ENCODE measurements at places on chromosomes 6 and 20.

DNA sequence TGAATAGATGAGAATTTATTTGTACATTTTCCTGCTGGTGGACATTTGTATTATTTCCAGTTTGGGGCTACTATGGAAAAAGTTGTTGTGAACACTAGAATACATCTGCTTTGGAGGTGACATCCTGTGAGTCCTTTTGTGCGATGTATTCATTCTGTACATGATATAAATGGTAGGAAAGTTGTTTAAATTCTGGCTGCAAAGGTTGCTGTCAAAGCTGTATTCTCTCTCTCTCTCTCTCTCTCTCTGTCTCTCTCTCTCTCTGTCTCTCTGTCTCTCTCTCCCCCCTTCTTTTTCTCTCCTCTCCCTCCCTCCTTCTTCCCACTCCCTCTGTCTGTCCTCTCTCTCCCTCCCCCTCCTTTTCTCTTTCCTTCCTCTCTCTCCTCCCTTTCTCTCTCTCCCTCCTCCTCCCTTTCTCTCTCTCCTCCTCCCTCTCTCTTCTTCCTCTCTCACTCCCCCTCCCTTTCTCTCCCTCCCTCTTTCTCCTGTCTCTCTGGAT, 25.3 kb downstream of the SLC13A3 start:
- DNase-seq: no peak

GRCh38 chr6:150654608-150655007, 54.9 kb downstream of the PLEKHG1 start:
- DNase-seq: no peak

- no peak for DNase-seq
Measured at GRCh38 chr20:50546729-50547314, 36.6 kb downstream of the PTPN1 start.

GRCh38 chr6:7461416-7461815, 71.8 kb downstream of the RIOK1 start:
- DNase-seq: no peak

- no peak for DNase-seq
Measured at GRCh38 chr20:37480919-37481318, 40.1 kb upstream of the NNAT start.

- DNase-seq: no peak
Measured at GRCh38 chr20:37566590-37567330, 39.1 kb upstream of the BLCAP start.

- no peak for DNase-seq
Measured at GRCh38 chr6:46882645-46883044, 39.1 kb downstream of the ADGRF5 start.

GRCh38 chr6:135030056-135030473, 24.6 kb downstream of the HBS1L start:
- no peak for DNase-seq

DNA sequence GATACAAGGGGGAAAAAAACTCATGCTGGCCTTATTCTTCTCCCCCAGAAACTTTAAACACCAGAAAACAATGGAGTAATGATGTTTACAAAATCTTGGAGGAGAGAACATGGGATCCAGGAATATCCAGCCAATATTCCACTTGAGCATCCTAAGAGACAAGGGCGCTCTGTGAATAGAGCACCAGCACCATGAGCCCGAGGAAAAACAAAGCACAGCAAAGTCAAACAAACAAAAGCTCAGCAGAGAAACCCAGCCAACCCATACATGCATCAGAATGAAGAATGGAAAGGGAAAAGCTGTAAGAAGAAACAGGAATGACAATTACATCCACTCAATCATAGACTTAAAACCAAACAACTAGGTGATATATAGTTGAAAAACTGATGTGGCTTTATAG, 4.6 kb upstream of the NAA20 start:
- no peak for DNase-seq

DNA sequence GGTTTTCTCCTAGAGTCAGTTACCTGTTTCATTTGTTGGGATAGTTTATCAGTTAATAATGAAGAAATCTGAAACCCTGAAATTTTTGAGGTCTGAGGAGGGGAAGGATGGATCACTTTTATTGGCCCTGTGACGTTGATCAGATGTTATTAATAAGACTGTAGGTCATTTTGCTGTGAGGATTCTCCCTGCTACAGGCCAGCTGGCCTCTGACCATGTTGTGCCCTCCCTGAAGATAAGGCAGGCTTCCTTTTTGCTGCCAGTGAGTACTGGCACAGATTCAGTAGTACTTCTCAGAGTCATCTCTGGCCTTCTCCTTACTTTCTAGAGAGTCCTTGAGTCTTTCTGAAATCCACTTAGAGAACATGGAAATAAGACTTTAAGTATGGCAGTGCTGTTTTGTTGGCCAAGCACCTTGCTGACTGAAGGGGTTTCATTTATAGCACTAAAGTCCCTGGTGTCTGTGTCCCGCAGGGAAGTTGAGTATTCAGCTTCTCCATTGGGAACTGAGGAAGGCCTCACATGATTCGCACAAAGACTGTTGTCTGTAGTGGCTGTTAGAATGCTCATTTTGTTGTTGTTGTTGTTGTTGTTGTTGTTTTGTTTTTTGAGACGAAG, 202.6 kb downstream of the DTNBP1 start:
- DNase-seq: no peak

GRCh38 chr20:19274412-19275015, 62.1 kb downstream of the SLC24A3 start:
- no peak for DNase-seq

DNA sequence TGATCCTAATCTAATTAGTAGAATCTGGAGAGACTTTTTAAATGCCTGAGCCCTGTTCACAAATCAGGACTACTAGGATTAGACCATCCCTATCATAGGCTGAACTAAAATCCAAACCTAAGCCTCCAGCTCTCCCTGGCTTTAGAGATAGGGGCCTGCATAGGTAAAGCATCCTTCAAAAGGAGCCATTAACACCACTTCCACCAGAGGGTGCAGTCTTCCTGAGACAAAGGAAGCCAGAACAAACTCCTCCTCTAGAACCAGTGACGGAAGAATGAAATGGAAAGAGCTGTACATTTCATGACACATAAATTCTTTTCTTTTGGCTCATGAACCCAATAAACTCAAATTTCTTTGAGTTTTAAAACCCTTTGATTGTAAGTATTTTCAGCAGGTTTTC, 291.2 kb upstream of the ADGRB3 start:
- peak; percentile 35 for DNase-seq

DNA sequence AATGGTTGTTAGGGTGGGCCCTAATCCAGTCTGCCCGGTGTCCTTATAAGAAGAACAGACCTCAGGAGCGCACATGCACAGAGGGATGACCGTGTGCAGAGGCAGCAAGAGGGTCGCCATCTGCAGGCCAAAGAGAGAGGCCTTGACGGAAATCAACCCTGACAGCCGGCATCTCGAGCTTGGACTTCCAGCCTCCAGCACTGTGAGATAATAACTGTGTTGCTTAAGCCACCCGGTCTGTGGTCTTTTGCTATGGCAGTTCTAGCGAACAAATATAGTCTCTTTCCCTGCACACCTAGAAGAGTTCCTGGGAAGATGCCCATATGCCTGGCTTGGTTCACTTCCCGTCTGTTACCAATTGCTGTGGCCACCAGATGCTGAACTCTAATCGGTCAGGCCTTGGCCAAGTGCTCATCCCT, 35.3 kb upstream of the PTGIS start:
- DNase-seq: no peak

DNA sequence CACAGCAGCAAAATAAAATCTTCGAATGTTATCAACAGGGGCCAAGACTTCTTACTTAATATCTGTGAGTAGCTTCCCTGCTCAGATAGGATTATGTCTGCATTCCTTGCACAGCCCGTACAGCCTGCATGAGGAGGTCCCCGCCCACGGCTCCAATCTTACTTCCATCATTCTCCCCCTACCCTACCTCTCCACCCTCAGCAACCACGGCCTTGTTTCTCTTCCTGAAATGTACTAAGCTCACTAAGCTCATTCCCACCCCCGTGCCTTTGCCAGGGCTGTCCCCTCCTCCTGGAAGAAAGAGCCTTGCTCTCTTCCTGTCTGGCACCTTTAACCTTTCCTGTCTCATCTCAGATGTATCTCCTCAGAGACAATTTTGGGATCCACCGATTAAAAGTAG, 120.4 kb downstream of the BCAS1 start:
- DNase-seq: no peak

DNA sequence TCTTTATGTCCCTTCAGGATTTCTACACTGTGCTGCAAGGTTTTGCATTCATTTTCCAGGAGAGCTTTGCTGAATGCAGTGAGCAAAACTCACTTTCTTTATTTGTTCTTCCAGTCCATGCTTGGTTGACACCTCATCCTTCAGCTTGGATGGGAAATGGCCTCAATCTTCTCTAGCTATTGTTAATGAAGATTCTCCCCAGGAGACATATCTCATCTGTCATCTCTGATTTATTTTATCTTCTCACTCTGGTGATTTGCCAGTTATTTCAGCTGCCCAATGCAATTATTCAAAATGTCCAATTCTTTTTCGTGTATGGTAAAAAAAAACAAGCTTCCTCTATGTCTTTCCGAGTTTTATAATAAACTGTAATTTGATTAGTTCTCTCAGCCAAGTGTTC, 77.9 kb upstream of the PAK5 start:
- DNase-seq: no peak

DNA sequence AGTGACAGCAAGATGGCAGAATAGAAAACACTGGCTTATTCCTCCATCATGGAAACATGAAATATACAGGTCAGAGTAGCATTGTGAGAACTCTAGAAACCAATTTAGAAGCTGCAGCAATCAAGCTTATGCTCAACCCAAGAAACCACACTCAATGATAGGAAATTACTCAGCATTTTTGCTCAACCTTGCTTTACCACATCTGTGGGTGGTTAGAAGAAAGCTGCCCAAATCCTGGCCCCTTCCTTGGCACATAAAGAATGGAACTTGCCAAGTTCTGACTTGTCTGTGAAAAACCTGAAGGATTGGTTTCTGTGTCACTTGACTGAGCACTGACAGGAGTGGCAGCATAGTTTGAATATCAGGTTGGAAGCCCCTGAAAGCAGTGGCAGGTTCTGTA, 108.0 kb upstream of the MOCS1 start:
- no peak for DNase-seq

DNA sequence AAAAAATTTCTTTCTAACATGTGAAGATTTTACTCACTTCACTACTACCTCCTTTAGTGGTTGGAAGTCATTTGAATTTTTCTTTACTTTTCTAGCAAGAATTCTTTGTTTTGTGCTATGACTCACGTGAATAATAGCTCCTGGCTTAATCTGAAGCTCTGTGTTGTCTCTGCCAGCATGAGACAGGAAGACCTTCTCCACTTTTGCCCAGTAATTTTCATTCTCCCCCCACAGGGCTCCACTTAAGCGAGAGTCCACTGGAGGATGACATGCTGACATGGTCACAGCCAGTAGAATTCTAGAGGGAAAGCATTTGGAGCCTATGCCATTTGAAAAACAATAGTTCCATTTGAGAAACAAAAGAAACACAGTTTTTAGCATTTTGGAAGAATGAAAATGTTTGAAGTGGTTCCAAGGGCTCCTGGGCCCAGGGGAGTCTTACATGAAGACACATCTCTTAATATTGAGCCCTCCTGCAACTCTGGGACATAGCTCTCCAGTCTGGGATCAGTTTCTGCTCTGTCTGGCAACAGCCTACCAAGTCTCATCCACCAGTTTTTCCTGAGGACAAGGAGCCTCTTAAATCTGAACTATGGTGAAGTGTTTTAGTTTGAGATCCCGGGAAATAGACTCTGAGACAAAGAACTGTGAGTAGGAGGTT, 231.4 kb downstream of the PAX1 start:
- DNase-seq: peak; percentile 3

DNA sequence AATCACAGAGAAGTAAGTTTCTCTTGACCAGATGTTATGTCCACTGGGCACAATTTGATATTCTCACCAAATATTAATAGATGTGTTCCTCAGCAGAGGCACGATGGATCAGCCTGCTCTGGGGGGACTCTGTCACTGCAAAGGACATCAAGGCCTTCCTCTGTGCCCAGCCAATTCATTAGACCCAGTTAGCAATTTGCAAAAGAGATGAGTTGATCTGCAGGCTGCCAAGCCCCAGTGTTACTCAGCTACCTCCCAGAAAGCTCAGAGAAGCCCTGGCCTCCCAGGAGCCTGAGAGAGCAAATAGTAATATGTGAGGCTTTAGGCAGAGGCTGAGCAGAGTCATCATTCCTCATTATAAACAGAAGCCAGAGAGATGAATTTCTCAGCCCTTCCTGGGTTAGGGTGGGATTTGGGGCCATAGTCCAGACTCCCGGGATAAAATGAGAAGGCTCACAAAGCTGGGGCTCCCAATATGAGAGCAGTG, 54.2 kb downstream of the ZNF831 start:
- no peak for DNase-seq

GRCh38 chr6:161079566-161080262, 88.1 kb downstream of the MAP3K4 start:
- peak; percentile 25 for DNase-seq

GRCh38 chr6:93779086-93779841, 359.9 kb upstream of the EPHA7 start:
- no peak for DNase-seq

DNA sequence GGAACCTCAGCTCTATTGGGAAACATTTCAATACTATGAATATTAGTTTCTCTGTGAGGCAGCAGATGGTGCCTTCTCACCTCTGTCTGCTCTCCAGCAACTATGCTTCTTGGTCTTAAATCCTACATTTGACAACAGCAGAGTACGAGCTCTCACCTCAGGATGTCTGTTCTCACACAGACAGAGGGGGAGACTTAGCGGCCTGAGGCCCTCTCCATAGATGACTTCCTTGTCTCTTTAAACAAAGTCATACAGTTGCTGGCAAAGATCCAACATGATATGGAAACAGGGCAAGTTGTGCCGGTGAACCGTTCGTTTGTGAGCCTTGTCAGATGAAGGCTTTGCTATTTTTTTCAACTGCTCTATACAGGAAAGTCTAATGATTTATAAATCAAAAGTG, 43.7 kb upstream of the GABRR1 start:
- no peak for DNase-seq

DNA sequence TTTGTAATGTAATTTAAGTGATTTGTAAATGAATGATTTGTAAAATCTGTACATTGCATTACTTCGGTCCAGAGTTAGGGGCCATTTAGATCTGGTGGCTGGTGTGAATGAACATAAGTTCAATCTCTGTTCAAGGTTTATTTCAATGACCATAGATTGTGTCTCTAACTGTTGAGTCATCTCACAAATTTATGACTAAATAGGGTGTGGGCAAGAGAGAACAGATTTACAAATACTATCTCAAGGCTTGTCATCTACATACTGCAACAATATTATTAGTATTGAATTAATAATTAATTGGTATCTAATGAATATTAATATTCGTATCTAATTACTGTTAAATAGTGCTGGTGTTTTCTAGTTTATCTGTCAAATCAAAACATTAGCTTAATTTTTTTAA, 115.3 kb upstream of the EDN1 start:
- DNase-seq: no peak

DNA sequence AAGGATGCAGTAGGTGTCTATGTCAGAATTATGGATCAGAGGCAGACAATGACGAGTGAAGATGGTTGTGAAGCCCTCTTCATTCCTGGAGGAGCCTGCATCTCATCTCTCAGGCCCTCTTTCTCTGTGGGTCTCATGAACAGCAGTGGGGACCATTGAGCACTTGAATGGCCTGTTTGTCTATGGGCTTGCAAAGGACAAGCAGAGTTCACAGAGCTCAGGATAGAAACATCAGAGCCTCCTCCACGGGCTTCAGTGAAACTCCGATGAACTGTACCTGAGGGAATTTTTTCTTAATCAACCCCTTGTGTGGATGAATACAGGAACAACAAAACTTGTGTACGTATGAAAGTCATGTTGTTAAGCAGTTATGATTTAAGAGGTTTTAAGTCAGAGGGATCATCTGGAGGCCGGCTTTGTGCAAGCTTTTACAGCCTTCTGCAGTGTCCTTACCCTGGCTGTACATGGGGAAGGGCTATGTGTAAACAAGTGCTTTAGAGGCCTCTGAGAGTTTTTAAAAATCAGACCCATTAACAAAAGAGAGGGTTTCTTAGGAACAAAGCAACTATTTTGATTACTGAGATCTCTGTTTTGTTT, 29.7 kb upstream of the PI16 start:
- DNase-seq: no peak

Data from fibroblast of skin of left biceps (primary cell).